ENCODE measurements at places on chromosomes 2 and 18.

GRCh38 chr2:66032226-66032775 lies 402.6 kb upstream of the MEIS1 start:
- DNase-seq, result no peak

DNA sequence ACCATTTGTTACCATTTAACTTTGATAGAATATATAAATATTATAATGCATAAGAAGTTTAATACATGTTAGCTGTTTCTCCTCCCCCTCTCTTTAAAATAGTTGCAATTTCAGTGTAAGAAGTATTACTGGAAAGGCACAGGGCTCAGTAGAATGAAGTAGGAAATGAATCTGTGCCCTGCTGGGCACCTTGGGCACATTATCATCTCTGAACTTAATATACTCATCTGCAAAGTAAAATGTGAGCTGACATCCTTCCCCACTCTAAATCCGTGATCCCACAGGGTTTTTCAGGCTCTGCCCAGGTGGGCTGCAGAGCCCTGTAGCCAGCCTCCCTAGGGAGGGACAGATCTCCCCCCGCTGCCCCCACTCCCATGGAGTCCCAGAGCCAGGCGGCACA lies 56.8 kb downstream of the DPP4 start:
- no peak for DNase-seq

GRCh38 chr18:79868168-79868784 lies 70.5 kb downstream of the KCNG2 start:
- DNase-seq, result no peak

GRCh38 chr2:170822290-170823087 lies 5.8 kb downstream of the GAD1 start:
- DNase-seq, result no peak

DNA sequence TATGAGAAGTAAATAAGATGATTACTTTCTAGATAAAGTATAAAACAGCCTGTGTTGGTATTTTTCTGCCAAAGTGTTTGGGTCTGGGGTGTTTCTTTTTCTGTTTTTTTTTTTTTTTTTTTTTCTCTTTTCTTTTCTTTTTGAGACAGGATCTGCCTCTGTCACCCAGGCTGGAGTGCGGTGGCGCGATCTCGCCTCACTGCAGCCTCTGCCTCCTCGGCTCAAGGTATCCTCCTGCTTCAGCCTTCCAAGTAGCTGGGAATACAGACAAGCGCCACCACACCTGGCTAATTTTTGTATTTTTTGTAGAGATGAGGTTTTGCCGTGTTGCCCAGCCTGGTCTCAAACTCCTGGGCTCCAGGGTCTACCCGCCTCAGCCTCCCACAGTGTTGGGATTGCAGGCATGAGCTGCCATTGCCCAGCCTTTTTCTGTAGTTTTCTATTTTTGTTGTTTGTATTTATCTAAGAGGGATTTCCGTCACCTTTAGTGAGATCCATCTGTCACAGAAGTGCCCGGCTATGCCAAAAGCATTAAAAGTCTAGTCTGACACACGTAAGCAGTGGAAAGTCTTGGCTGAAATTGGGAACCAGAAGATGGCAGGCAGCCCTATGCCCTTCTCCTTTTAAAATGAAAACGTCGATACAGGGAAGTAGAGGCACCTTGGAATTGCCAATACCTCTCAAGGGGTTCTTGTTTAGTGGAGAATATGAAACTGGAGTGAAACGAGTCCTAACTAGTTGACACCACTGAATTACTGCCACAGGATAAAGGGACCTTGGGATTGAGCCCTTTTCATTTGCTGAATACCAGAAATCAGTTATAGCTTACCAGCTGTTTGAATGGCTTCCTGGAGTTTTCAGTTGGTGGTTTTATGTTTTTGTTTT lies 14.0 kb downstream of the UGP2 start:
- DNase-seq, result no peak

DNA sequence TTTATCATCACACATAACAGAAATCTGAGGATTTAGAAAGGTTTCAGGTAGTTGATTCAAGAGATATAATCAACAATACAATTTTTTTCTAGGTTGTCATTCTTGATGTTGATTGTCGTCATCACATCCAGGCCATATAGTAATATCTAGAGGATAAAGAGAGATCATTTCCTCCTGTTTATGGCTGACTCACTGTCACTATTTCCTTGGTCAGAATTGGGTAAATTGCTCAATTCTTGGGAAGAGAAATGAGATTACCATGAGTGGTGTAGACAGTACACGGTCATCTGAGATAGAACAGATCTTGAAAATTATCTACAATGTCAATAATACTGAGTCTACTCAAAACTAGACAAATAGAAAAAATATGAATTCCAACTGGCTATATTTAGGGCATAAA lies 78.8 kb downstream of the ZNF804A start:
- no peak for DNase-seq

- no peak for DNase-seq
Observed at GRCh38 chr18:32280911-32281310, 91.1 kb downstream of the MEP1B start.

DNA sequence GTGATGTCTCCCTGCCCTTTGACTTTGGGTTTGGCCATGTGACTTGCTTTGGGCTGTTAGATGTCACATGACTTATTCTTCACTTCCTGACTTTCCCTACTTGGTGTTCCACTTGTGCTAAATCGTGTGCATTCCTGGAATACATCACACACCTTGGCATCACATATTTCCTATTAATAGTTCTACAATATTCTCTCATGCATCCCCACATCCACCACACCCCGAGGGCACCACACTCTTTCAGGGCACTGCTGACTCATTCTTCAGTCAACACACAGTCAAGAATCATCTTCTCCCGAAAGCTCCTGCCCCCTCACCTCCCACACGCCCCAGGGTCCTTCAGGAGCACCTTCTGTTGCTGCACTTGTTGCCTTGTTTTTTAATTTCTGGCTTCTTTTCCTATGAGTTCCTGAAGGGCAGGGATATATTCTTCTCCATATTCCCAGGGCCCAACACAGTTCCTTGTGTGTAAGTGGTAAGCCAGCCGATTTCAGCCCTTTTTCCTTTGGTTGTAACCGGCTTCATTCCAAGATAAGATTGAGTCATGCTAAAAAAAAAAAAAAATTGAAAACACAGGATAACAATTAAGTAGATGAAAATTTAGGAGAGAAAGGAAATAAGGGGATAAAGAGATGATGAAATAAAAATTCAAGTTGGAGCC lies 341.4 kb downstream of the SLC4A3 start:
- no peak for DNase-seq

DNA sequence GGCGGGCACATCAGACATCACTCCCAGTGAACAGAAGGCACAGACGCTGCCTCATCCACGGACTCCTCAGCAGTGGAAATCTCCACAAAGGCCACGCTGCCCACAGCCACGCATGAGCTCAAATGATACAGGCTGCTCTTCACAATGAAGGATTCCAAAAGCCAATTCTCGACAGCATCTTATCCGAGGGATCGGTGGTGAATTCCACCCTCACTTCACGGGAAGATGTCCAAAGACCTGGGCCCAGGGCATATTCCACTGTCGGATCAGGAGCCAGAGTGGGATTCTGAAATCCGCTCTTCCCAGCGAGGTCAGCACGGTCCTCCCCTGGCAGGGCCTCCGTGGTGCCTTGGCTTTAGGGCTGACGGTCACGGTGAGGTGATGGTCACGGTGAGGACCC lies 55.8 kb downstream of the EIPR1 start:
- DNase-seq, result no peak

DNA sequence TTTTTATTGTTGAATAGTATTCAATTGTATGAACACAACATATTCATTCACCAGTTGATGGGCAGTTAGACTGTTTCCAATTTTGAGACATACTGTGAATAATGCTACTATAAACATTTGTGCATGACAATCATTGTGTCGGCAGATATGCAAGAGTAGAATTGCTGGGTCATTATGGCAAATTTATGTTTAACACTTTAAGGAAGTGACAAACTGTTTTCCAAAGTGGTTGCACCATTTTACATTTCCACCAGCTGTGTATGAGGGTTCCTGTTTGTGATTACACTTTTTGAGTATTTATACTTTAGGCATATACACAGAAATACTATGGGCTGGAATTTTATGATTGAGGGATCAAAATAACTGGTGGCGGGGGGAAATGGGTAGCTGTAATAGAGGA lies 61.2 kb downstream of the MAP4K3 start:
- no peak for DNase-seq

DNA sequence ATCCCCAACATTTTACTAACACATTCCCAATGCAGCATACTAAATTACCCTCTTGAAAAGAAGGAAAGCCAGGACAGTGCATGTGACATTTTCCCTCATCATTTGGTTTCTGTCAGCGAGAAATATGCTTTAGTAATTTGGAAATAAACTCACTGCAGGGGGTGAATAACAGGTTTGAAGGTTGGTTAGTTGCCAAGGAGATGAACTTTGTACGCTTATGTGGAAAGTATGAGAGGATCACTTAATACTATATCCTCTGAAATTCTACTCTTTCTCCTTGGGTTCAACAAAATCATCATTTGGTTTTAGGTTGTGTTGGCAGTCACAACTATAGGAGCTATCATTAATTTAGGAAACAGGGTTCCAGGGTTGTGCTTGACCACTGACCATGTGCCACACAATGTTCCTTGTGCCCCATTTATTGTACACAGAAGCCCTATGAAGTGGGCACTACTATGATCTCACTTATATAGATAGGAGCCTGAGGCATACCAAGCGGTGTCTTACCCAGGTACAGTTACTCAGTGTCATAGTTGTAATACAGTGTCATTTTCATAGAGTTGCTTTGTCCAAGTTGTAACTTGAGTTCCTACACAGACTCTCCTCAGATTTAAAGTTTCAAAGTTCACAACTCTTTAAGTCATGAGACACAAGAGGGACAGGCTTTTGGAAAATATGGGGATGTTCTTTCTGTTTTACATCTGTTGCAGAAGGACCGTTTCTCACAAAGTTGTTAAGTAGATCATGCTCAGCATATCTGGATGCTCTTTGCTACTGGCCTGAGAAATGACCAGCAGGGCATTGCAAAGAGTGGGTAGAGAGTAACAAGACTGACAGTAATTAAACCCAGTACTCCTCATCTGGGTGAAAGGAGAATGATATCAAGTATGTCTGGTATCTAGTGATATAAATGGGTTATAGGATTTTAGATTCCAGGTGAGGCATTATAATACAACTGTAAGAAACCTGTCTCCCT lies 91.8 kb downstream of the MAP4K4 start:
- no peak for DNase-seq

GRCh38 chr2:223995569-223995968 lies 38.3 kb downstream of the MRPL44 start:
- DNase-seq, result no peak
